ENCODE measurements at places on chromosomes 1 and 21.

DNA sequence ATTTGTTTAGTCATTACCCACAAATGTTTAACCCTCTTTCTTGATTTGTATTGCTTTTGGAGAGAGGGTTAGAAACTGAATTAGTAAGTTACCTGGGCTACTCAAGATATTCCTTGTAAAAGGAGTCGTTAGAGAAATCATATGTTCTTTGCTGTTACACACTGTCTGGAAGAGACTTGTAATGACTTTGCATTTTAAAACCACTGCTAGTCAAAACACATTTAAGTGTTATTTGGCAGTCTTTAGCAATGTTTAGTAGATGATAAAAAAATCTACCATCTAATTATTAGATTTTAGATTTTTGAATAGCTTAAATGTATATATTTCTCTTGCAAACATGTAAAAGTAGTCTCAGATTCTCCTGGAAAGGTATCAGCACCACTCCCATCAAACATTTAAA, 6.6 kb downstream of the OSBPL9 start:
- H3K4me1 ChIP-seq: peaks cover 9% of the 10 kb centered on the region
- no peak for DNase-seq
- H3K36me3 ChIP-seq: no peaks in the 10 kb centered on the region
- H3K27ac ChIP-seq: no peak overlapping the region
- no peak overlapping the region for H3K4me3 ChIP-seq
- no peaks in the 10 kb centered on the region for H3K27me3 ChIP-seq

GRCh38 chr1:32200226-32201010, at the start of gene CCDC28B:
TSS of gene CCDC28B (plus strand) at chr1:32200595. CDS start at chr1:32201936, 1,341 bp downstream.
- DNase-seq: peak; percentile 81
- H3K4me1 ChIP-seq: peaks cover 33% of the 10 kb centered on the region
- H3K4me3 ChIP-seq: peak within 1 kb of the TSS; percentile 63

GRCh38 chr1:7022058-7022457, 236.8 kb downstream of the CAMTA1 start:
- DNase-seq: no peak
- H3K27me3 ChIP-seq: peaks cover 39% of the 10 kb centered on the region

- H3K4me3 ChIP-seq: no peak overlapping the region
- no peak for DNase-seq
- no peaks in the 10 kb centered on the region for H3K27me3 ChIP-seq
- no peaks in the 10 kb centered on the region for H3K36me3 ChIP-seq
- no peak overlapping the region for H3K27ac ChIP-seq
- H3K4me1 ChIP-seq: no peaks in the 10 kb centered on the region
Observed at GRCh38 chr1:74517599-74518051, 5.2 kb upstream of the LRRC53 start.

GRCh38 chr1:2392686-2393085, 1.0 kb downstream of the RER1 start:
- H3K27ac ChIP-seq: peak overlapping the region; percentile 22
- peak overlapping the region; percentile 91 for H3K4me3 ChIP-seq
- no peaks in the 10 kb centered on the region for H3K27me3 ChIP-seq
- H3K4me1 ChIP-seq: peaks cover 5% of the 10 kb centered on the region
- H3K36me3 ChIP-seq: peaks cover 38% of the 10 kb centered on the region

DNA sequence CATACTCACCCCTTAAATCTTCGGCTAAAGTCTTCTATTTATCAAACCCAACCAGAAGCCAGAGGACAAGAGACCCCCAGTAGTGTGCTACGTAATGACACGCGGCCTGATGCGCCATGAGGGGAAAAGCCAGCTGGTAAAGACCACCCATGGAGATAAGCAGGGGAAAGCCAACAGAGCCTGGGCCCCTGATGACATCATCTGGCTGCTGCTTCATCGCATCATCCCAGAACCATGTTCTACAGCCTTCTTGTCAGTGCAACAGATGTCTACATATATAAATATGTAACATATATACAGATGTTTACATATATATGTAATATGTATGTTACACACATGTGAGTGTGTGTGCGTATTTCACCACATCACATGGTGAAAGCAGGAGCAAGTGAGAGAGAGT, 81.7 kb upstream of the VANGL1 start:
- no peaks in the 10 kb centered on the region for H3K36me3 ChIP-seq
- no peak for DNase-seq
- no peak overlapping the region for H3K4me3 ChIP-seq
- H3K27ac ChIP-seq: no peak overlapping the region

- H3K4me3 ChIP-seq: no peak overlapping the region
- no peak for DNase-seq
- no peaks in the 10 kb centered on the region for H3K36me3 ChIP-seq
Observed at GRCh38 chr1:184950906-184951305, 23.4 kb downstream of the NIBAN1 start.

DNA sequence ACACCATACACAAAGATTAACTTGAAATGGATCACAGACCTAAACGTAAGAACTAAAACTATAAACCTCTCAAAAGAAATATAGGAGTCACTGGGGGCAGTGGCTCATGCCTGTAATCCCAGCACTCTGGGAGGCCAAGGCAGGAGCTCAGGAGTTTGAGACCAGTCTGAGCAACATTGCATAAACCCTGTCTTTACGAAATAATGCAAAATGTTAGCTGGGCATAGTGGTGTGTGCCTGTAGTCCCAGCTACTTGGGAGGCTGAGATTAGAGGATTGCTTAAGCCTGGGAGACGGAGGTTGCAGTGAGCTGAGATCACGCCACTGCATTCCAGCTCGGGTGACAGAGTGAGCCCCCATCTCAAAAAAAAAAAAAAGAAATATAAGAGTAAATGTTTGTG, 46.7 kb upstream of the SERBP1 start:
- H3K4me1 ChIP-seq: no peaks in the 10 kb centered on the region
- DNase-seq: no peak
- H3K27ac ChIP-seq: no peak overlapping the region
- H3K36me3 ChIP-seq: no peaks in the 10 kb centered on the region
- peaks cover 12% of the 10 kb centered on the region for H3K27me3 ChIP-seq
- H3K4me3 ChIP-seq: no peak overlapping the region

GRCh38 chr1:223183268-223183862, 40.3 kb upstream of the TLR5 start:
- no peak overlapping the region for H3K4me3 ChIP-seq
- H3K27ac ChIP-seq: no peak overlapping the region
- no peaks in the 10 kb centered on the region for H3K36me3 ChIP-seq
- no peak for DNase-seq
- H3K4me1 ChIP-seq: no peaks in the 10 kb centered on the region

DNA sequence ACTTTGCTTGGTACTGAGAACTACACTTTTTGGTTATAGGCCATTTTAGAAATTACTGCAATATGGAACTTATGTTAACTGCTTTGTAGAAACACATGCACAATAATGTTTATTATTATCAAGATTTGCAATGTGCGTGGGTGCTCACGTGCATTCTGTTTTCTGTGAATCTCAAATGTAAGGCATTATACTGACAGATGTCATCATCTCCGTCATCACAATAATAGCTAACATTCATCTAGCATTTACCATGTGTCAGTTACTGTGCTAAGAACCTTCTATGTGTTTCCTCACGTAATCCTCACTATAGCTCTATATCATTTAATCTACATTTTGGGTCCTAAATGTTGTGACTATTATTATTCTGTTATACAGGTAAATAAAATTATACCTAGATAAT, 1214.8 kb upstream of the ADGRL4 start:
- H3K4me3 ChIP-seq: no peak overlapping the region
- no peaks in the 10 kb centered on the region for H3K27me3 ChIP-seq
- no peak for DNase-seq
- H3K4me1 ChIP-seq: no peaks in the 10 kb centered on the region

DNA sequence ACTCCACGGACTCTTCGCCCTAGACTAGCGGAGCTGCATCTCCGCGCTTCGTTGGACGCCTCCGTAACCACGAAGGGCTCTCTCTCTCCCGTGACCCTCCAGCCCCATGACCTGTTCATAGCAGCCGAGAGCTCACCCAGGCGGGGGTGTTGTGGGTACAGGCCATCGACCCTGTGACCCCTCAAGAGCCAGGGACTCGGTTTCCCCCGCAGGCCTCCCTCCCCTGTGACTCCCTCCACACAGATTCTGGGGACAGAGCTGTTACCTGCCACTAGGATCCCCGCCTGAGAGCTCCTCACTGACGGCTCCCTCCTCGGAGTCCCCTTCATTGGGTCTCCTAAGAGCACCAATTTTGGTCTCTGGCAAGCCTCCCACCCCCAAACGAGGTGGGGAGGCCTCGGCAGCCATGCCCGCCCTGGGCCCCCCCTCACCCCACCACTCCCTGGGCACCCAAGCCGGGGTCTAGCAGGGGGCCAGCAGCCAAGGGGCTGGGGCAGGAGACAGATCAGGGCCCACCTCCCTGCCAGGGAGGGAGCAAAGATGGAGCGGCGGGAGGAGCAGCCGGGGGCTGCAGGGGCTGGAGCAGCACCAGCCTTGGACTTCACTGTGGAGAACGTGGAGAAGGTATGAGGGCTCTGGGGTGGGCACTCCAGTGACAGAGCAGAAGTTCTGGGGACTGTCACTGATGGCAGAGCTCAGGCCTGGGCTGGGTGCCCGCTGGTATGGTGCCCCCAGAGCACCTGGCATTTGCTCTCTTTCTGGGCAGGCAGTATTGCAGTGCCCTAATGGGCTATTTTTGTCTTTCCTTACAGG, 517 bp downstream of the IPO13 start:
- no peaks in the 10 kb centered on the region for H3K27me3 ChIP-seq
- H3K27ac ChIP-seq: peak overlapping the region; percentile 97
- H3K36me3 ChIP-seq: peaks cover 5% of the 10 kb centered on the region
- H3K4me1 ChIP-seq: peaks cover 15% of the 10 kb centered on the region
- no peak for DNase-seq

GRCh38 chr1:108881369-108881768, 4.6 kb downstream of the GPSM2 start:
- H3K27me3 ChIP-seq: no peaks in the 10 kb centered on the region
- no peak overlapping the region for H3K4me3 ChIP-seq
- H3K36me3 ChIP-seq: no peaks in the 10 kb centered on the region
- peak; percentile 36 for DNase-seq

DNA sequence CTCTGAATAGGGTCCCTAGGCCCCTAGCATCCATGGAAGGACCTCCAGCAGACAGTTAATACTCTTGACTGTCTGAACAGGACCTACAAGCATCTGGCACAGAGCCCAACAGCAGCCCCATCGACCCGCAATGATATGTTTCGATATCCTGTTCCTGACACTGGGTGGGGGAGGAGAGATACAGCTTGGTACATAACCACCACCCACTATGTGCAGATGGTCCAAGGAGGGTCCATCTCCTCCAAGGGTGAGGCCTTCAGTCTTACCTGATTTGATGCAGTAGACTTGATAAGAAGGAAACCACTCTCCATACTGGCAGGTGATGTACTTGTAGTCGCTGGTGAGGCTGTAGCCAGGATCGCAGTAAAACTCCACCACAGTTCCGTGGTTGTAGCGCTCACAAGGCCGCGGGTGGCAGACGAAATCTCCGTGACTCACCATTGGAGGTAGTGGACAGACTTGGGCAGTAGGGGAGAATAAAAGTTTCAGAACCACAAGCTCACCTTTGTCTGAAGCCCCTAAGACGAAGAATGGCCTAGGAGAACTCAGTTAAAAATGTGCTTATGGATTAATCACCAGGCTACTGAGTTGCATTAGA, 86.0 kb upstream of the TLR5 start:
- no peaks in the 10 kb centered on the region for H3K36me3 ChIP-seq
- no peaks in the 10 kb centered on the region for H3K27me3 ChIP-seq
- no peak overlapping the region for H3K27ac ChIP-seq
- no peak overlapping the region for H3K4me3 ChIP-seq

GRCh38 chr1:92536980-92537884, 50.5 kb upstream of the GFI1 start:
- no peak overlapping the region for H3K27ac ChIP-seq
- no peaks in the 10 kb centered on the region for H3K36me3 ChIP-seq
- no peak overlapping the region for H3K4me3 ChIP-seq

DNA sequence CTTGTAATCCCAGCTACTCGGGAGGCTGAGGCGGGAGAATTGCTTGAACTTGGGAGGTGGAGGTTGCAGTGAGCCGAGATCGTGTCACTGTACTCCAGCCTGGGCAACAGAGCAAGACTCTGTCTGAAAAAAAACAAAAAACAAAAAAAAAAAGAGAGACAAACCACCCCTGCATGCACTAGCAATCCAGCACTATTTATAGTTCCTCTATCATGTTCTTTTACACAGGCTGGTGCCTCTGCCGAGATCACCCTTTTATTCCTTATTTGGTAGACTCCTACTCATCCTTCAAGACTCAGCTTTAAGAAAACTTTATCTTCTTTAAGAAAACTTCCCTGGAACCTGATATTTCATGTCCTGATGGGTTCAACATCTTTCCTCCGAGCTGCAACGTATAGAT, 10.8 kb downstream of the FMO5 start:
- H3K4me1 ChIP-seq: no peaks in the 10 kb centered on the region
- no peak overlapping the region for H3K4me3 ChIP-seq
- H3K27ac ChIP-seq: no peak overlapping the region
- no peaks in the 10 kb centered on the region for H3K36me3 ChIP-seq

DNA sequence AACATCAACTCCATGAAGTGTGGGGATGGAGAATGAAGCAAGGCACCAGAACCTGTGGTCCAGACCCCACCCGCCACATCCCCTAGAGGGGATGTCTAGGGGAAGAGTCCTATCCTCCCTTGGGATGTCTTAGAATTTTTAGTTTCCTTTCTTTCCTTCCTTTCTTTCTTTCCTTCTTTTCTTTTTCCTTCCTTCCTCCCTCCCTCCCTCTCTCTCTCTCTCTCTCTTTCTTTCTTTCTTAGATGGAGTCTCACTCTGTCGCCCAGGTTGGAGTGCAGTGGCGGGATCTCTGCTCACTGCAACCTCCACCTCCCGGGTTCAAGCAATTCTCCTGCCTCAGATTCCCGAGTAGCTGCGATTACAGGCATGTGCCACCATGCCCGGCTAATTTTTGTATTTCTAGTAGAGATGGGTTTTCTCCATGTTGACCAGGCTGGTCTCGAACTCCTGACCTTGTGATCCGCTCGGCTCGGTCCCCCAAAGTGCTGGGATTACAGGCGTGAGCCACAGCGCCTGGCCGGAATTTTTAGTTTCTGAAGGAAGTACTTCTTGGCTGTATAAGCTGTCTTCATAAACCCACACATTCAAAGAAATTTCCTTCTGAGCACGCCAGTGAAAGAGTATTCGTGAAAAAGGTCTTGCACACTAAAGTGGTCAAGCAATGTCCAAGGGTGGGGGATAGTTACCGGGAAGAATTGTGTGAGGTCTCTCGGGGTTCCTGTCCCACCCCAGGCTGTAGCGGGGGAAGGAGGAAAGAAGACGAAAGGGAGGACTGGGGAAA, 20.8 kb upstream of the LEFTY2 start:
- no peak overlapping the region for H3K4me3 ChIP-seq
- peaks cover 8% of the 10 kb centered on the region for H3K27me3 ChIP-seq
- DNase-seq: no peak
- H3K27ac ChIP-seq: no peak overlapping the region

GRCh38 chr1:212247988-212248387, 37.2 kb upstream of the PPP2R5A start:
- DNase-seq: no peak
- peaks cover 4% of the 10 kb centered on the region for H3K4me1 ChIP-seq
- no peaks in the 10 kb centered on the region for H3K27me3 ChIP-seq
- H3K27ac ChIP-seq: no peak overlapping the region

GRCh38 chr1:85570446-85571180, 9.9 kb upstream of the CCN1 start:
- DNase-seq: no peak
- H3K4me3 ChIP-seq: no peak overlapping the region
- no peaks in the 10 kb centered on the region for H3K27me3 ChIP-seq
- H3K27ac ChIP-seq: peak overlapping the region; percentile 81
- H3K36me3 ChIP-seq: peaks cover 7% of the 10 kb centered on the region
- peaks cover 35% of the 10 kb centered on the region for H3K4me1 ChIP-seq
